ENCODE measurements at places on chromosomes 16 and 17.
A peak's percentile ranks its signal among the peaks of the same experiment; 100 is the strongest.

GRCh38 chr17:39975801-39976200 is 4.8 kb upstream of the PSMD3 start:
- no peak for DNase-seq

GRCh38 chr16:4288148-4288921 is 15.5 kb upstream of the TFAP4 start:
- DNase-seq: peak; percentile 84

DNA sequence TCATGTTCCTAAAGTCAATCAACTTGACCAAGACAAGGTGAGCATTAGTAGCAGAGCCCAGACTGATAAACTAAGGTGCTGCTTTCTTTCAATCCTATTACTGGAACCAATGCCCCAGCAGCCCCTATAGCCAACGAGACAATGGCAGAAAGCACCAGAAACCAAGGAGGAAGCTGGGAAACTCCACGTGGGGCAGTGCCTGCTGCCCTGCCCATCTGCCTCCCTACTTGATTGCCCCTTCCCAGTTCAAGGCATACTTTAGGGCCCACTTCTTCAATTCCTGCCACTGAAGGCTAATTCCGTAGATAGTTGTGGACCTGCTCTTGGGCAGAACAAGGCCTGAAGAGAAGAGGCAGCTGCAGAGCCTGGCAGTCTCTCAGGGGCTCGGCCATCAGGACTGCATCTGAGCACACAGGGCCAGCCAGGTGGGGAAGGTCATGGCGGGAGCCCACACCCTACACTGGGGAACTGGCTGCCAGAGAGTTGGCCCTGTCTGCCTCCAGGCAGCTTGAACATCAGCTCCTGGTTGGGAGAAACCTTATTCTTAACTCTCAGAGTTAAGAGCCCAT is 30.9 kb downstream of the WSB1 start:
- DNase-seq: no peak

GRCh38 chr16:22670551-22671041 is 143.4 kb upstream of the HS3ST2 start:
- DNase-seq: peak; percentile 19

- peak; percentile 62 for DNase-seq
Measured at GRCh38 chr17:44187131-44187899, 543 bp downstream of the TMUB2 start.

GRCh38 chr16:68284847-68285246 is 20.5 kb downstream of the SLC7A6 start:
- DNase-seq: peak; percentile 26

- no peak for DNase-seq
Measured at GRCh38 chr16:6482696-6483468, 849.8 kb upstream of the RBFOX1 start.

DNA sequence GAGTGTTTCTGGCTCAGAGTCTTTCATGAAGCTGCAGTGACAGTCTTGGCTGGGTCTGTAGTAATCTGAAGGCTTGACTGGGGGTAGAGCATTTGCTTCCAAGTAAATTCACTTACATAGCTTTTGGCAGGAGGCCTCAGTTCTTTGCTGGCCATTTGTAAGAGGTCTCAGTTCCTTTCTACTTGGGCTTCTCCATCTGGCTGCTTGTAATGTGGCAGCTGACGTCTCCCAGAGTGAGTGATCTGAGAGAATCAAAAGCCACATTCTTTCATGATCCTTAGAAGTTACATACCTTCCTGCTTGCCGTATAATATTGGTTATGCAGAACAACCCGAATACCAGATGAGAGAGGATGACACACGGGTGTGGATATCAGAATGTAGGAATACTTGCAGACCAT is 39.8 kb downstream of the NF1 start:
- DNase-seq: no peak

- peak; percentile 20 for DNase-seq
Measured at GRCh38 chr17:34892461-34893249, 68.6 kb downstream of the CCT6B start.

DNA sequence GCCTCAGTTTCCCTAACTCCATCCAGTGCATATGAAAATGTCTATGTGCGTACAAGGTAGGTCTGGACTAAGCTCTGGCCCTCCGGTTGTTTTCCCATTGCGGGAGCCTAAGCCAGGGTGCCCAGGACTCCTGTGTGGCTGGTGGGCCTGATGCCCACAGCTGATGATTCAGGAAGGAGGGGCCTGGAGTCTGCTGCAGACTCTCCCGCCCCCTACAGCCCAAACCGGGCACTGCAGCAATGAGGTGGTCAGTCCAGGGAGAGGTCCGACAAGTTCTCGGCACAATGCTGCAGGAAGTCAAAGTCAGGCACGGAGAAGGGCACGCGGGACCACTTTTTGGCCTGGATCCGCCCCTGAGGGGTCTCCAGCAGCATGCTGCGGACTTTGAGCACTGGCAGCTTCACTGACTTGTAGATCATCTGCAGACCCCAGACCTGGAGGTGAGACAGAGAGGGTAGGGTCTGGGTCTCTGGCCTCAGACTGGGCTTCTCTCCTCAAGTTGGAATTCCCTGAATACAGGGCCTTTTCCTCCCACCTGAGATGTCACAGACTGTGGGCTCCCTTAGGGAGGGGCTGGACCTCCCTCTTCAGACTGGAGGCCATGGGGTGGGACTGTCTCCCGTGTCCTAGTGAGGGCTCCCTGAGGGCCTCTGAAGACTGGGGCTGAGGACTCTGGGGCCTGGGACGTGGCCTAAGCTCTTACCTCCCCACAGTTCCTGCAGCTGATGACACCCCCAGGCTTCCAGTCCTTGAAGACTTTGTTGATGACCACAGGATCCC is 3.4 kb upstream of the ZNF385C start:
- peak; percentile 64 for DNase-seq

- no peak for DNase-seq
Measured at GRCh38 chr17:66720027-66720426, 114.9 kb upstream of the CACNG5 start.

Data from CD4-positive, alpha-beta T cell treated with Interleukin-12 subunit alpha and Interleukin-12 subunit beta, for 1 hour (primary cell).